ENCODE measurements at places on chromosomes 6 and 20.

DNA sequence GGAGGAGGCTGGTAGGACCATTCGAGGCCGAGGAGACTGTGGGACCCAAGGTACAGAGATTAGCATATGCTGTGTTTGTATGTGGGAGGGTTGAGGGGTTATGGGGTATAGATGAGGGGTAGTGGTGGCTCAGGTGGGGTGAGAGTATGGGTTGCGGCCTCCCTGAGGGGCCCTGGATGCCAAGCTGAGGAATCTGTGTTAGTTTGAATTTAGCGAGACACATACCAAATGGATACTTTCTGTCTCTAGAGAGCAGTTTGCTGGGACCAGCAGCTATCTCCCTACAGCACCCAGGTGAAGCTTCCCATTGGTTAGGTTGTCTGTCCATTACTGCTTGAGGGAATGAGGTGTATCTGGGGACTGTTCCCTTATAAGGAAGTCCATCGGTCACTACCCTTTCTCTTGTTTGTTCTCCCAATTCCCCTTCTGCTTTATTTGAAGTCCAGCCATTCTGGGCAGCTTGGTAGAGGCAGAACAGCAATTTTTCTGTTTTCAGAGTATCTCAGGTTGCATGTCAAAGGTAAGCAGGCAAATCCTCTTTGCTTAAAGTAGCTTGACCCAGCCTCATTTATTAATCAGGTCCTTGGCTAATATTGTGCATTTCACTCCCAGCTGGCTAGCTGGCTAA is 15.2 kb downstream of the CHMP4B start:
- no peak for DNase-seq

DNA sequence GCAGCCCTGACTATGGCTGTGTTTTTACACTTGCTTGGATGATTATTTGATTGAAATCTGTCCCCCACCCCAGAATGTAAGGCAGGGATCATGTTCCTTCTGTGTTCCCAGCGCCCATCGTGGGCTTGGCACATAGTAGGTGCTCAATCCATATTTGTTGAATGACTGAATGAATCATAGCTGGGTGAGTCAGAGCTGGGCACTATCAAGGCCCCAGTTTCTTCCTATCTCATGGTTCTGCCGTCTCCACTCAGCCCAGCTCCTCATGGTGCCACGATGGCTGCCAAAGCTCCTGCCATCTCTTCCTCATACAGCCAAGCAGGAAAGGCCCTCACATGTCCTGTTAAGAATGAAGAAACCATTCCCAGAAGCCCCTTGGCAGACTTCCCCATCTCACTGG is 29.0 kb downstream of the CEBPB start:
- no peak for DNase-seq

DNA sequence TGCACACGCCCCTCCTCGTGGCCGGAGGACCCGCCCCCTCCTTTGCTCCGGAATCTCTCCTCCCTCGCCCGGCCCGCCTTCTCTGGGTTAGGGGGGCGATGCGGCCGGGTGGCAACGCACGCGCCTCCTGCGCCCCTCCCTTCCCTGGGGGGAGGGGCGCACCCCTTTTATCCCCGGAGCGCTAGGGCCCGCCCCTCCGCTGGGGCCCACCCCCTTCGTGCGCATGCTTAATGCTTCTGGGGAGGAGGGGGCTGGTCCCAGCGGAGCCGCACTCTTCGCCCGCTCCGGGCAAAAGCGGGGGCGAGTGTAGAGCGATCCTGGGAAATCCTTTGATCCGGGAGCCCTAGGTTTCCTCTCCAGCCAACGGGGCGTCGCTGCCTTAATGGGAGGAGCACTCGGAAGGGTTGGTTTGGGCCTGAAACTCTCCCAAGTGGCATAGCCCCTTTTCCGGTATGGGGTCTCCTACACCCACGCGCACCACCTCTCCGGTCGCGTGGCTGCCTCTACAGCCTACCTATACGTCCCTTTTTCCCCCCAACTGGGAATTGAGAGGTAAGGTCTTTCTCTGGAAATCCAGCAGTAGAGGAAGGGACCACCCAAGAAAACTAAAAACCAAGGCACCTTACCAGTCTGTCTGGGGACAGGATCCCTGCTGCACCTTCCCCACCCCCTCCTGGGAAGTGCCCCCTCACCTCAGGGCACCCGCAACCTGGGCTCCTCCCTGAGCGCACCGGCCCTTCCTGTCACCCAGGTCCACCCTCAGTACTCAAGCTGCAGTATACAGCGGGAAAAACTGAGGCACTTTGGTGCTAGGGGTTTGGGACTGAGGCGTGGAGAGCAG is 2.1 kb downstream of the SOX12 start:
- DNase-seq = peak; percentile 42

DNA sequence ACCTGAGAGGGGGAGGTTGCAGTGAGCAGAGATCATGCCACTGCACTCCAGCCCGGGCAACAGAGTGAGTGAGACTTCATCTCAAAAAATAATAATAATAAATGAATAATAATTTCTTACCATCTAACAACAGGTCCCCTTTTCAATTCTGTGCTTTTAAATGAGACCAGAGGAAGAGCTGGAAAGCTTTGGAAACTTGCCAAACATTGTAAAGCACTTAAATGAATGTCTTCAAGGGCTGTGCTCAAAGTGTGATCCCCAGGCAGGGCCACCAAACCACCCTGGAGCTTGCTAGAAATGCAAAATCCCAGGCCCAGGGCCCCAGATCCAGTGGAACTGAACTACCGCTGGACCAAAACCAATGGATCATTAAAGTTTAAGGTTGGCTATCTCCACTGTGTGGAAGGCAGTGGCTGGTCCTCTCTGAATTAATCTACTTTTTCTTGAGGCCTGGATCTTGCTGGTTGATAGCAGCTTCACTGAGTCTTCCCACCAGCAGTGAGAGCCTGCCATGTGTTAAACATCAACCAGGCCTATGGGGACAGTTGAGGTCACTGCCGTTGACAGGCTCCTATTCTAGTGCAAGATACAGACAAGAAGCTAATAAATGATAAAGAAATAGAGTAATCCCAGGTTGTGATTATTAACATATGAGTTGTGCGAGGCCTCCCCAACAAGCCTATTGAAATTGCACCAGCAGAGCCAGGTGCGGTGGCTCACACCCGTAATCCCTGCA is 23.7 kb upstream of the TFAP2C start:
- DNase-seq = no peak

DNA sequence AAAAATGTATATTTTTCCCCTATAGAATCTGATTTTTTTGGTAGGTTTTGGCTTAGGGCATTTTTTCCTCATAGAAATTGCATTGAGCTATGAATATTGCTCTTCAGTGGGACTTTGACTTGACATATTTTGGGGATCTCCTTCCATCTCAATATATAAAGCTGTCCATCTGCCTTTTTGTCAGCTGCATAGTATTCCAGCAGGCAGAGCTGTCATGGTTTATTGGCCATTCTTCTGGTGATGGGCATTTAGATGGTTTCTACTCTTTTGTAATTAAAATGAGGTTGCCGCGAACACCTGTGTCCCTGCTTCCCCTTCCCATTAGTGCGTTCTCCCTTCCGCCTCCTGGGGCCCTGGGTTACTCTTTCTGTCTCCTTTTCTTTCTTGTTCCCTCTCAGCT is 80.0 kb upstream of the NNAT start:
- DNase-seq = no peak
